ENCODE measurements at places on chromosomes 3 and 15.

GRCh38 chr3:120435621-120436020 is 15.2 kb downstream of the FSTL1 start:
- DNase-seq, result peak; percentile 50

DNA sequence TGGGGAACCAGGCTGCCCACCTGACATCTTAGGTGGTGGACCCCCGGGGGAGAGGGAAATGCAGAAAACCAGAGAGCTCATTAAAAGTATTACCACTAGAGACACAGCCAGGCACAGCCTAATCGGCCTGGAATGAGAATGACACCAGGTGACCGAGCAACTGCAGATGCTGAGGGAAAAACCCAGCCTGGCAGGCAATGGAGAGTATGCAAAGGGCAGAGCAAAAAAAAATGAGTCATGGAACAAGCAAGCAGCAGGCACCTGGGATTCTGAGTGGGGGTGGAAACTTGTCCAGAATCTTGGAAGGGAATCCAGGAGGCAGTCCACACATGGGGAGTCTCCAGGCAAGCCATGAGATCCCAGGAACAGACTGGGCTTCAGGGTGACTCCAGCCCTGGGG is 183.7 kb upstream of the LRRN1 start:
- no peak for DNase-seq

DNA sequence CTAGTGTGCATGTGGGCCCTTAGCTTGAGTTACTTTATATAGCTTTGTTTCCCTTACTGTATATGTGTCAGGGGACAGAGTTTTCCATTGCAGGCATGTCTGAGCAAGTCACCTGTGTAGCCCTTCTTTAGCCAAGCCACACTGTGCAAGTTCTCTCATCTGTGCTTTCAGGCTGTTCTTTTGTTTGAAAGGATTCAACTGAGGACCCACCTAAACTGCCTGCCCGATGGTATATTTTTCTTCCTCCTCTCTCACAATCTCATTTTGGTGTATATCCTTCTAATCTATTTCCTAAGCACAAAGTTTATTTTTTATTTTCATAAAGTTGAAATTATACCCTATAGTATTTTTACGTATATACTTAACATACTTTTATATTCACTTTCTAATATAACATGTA is 260.1 kb upstream of the ARL6 start:
- no peak for DNase-seq

- DNase-seq, result no peak
Measured at GRCh38 chr3:71010726-71011455, 572.6 kb downstream of the FOXP1 start.

DNA sequence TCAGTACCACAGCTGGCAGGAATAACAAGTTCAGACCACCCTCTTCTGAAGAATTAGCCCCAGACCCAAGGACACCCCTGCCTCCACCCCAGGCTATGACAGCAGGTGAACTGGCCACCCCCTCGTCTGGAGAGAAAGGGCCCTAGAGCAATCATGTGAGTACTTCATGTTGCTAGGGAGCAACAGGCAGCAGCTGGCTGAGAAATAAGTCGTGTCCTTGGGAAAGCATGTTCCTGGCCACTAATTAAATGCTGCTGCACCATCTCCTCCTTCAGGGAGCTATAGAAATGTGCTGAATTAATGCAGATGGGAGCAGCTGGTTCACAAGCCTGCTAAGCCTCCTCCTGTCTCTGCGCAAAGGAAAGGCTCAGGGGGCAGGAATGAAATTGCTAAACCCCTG is 31.5 kb downstream of the MRPS11 start:
- DNase-seq, result no peak

Measured in HCT116 (cell line).